Diencephalon (tissue), 1 donor: ENCODE measurements at places on chromosomes 6 and 20. TPM values are rescaled to one million over a fixed set of nuclear protein-coding genes. Genes with fewer than 3 reads are reported as not detected.

Gene RAD21L1
- not detected for total RNA-seq

Gene TBXT
- not detected for total RNA-seq

Gene TREM2
- total RNA-seq = 8.5 TPM

Gene MEI4
- 2.1 TPM for total RNA-seq

Gene GNMT
- not detected for total RNA-seq

Gene TMC2
- 3.5 TPM for total RNA-seq

Gene C6orf58
- 1.2 TPM for total RNA-seq

Gene CALHM4
- 0.46 TPM for total RNA-seq

Gene GABRR1
- total RNA-seq = 0.46 TPM

Gene CEBPB
- total RNA-seq = 2.8 TPM

Gene RIPPLY2
- 7.8 TPM for total RNA-seq

Gene SMLR1
- not detected for total RNA-seq

Gene SLC17A3
- not detected for total RNA-seq

Gene ACTL10
- 0.46 TPM for total RNA-seq

Gene GFOD1
- 35.5 TPM for total RNA-seq

Gene FAM209A
- total RNA-seq = not detected

Gene NR2E1
- total RNA-seq = 11.1 TPM

Gene VSX1
- total RNA-seq = 0.46 TPM

Gene TAB2
- 46.1 TPM for total RNA-seq

Gene ABHD16B
- not detected for total RNA-seq

Gene SSTR4
- 2.1 TPM for total RNA-seq

Gene PRDM13
- 0.46 TPM for total RNA-seq

Gene C6orf52
- 0.92 TPM for total RNA-seq

Gene HCK
- total RNA-seq = 5.1 TPM

Gene ZBP1
- total RNA-seq = not detected

Gene IPCEF1
- total RNA-seq = 13.6 TPM

Gene COL9A3
- total RNA-seq = 7.8 TPM

Gene CHRNA4
- total RNA-seq = 26.5 TPM

Gene TPD52L1
- 24.7 TPM for total RNA-seq

Gene HLA-A
- 72.7 TPM for total RNA-seq

Gene TGIF2
- 9.7 TPM for total RNA-seq

Gene ZBTB24
- 14.5 TPM for total RNA-seq

Gene SIRPB1
- 1.2 TPM for total RNA-seq

Gene SLC13A3
- 6.9 TPM for total RNA-seq

Gene ENPP3
- 1.2 TPM for total RNA-seq

Gene ATP6V1G2
- 69.4 TPM for total RNA-seq

Gene TP53TG5
- not detected for total RNA-seq

Gene EPPIN
- not detected for total RNA-seq

Gene TGM3
- total RNA-seq = 0.46 TPM

Gene KCNK16
- not detected for total RNA-seq
